Hematopoietic multipotent progenitor cell treated with erythropoietin and hydrocortisone succinate and interleukin-3 and kit ligand, for 17 days (in vitro differentiated cells): ENCODE measurements at places on chromosomes 6 and 20.

- DNase-seq, result no peak
Measured at GRCh38 chr20:1924910-1925861, 30.0 kb downstream of the SIRPA start.

- no peak for DNase-seq
Measured at GRCh38 chr6:154363821-154364220, 7.2 kb upstream of the IPCEF1 start.

DNA sequence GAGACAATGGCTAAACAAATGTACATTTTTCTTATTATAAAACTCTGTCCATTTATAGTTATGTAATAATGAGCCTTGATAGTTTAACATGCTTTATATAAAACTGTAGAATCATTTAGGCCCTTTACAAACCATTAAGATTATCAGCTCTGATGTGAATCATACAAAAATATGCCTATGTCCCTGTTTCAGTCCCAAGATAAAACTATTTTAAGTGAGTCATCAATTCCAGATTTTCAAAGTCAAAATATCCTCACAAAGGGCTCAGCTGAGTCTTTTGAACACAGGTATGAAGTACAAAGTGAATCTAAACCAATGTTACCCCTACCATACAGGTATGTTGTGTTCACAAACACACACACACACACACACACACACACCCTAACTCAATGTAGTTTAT, 88.0 kb downstream of the PTPRK start:
- DNase-seq, result no peak

- DNase-seq, result no peak
Measured at GRCh38 chr6:21710216-21710615, 116.7 kb downstream of the SOX4 start.

- DNase-seq, result no peak
Measured at GRCh38 chr6:29764422-29765196, 41.4 kb downstream of the HLA-F start.
